ENCODE measurements at places on chromosomes 6 and 20.

DNA sequence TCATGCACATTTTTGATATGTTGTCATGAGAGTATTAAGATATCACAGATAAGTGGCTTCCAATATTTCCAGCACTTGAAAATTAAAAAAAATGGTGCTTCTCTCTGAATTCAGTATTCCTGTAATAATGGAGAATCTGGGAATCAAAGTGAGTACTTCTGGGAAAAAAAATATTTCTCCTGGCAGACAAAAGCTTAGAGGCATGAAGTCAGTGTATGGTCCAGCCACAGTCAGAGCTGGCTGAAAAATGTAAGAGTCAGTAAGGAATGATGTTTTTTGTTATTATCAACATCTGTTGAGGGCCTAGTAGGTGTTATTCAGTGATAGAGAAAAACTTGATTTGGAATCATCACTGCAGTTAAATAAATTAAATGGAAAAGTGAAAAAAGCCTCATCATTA lies 3.2 kb upstream of the RFPL4B start:
- no peak for DNase-seq

DNA sequence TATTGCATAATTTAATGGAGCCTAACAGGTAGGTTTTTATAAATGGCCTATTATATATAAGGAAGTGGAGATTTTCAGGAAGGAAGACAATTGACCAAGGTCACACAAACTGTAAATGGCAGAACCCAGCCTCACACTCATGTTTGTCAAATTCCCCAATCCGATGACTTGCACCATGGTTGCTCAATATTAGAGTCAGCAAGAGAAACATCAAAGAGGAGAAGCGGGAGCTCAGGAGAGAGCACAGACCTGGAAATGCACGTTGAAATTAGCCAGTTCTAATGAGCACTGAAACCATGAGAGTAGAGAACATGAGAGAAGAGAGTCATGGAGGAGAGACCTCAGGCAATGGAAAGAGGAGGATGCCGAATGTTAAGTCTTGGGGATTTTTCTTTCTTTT lies 13.5 kb upstream of the MLIP start:
- DNase-seq: no peak

DNA sequence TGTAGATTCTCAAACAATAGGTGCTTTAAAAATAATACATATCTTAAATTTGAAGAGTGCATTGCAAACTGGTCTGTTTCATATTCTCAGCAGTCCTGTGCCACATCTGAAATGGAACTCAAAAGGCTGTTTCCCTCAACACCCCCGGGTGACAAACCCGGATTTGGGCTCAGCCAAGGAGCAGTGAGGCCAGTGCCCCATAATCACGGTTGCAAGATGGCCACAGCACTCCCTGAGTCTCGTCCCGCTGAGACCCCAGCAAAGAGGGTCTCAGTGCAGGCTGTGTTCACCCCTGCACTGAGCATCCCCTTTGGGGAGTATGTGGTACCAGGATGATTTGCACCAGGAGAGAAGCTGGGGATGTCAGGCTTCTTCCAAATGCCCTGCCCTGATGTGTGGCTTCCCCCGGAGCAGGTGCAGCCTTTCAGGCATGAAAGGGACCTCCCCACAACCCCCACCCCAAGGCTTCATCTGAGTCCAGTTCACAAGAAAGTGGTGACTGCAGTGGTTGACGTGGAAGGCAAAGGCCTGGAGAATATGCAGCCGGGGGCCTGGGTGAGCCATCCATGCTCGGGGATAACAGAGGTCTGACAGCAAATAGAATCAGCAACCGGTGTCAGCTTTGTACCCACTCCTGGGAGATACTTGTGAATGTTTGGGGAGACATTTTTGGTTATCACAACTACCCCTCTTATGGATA lies 202.9 kb downstream of the SYNDIG1 start:
- no peak for DNase-seq

- peak; percentile 99 for DNase-seq
Observed at GRCh38 chr20:35741892-35742740, at the start of gene RBM39. Gene RBM39, minus strand, starts transcription at chr20:35742260. Its CDS starts 1,386 bp downstream, at chr20:35740874.

DNA sequence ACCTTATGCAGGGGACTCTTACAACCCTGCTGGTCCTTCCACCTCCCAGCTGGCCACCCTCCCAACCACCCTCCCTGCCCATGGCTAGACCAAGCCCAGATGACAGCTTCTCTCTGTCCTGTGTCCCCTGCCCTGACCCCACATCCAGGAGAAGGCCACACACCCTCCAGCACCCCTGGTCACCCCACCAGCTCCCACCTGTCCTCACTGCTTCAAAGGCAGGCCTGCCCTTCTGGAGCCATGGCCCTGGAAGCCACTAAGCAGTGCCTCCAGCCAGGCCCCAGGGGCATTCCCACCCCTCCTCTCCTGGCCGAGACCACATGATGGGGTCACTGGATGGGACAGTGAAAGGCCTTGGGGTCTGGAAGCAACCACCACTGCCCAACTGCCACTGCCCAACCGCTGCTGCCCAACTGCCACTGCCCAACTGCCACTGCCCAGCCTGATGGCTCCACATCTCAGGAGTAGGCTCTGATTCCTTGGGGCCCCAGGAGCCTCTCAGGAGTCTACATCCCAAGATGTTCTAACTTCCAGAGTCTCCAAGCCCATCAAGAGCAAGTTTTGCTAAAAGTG lies 30.5 kb downstream of the UBD start:
- DNase-seq: no peak

- no peak for DNase-seq
Observed at GRCh38 chr20:59084041-59084850, 41.7 kb upstream of the PRELID3B start.

DNA sequence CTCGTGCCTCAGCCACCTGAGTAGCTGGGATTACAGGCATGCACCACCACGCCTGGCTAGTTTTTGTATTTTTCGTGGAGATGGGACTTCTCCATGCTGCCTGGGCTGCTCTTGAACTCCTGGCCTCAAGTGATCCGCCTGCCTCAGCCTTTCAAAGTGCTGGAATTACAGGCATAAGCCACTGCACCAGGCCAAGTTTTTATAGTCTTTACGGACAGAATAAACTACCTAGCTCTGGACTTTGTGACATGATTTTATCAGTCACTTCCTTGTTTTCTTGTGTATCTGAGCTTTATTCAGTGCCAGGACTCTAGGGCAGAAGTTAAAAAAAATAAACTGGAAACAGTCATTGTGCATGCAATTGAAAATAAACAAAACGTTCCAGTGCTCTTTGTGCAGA lies 46.7 kb upstream of the RALGAPA2 start:
- DNase-seq: no peak

- no peak for DNase-seq
Observed at GRCh38 chr6:79232696-79233462, 1.6 kb downstream of the HMGN3 start.

GRCh38 chr6:132167929-132168892 lies 217.0 kb upstream of the CCN2 start:
- DNase-seq: no peak

GRCh38 chr6:128676456-128676855 lies 156.1 kb upstream of the PTPRK start:
- no peak for DNase-seq

GRCh38 chr20:39248171-39248861 lies 286.2 kb downstream of the DHX35 start:
- no peak for DNase-seq

DNA sequence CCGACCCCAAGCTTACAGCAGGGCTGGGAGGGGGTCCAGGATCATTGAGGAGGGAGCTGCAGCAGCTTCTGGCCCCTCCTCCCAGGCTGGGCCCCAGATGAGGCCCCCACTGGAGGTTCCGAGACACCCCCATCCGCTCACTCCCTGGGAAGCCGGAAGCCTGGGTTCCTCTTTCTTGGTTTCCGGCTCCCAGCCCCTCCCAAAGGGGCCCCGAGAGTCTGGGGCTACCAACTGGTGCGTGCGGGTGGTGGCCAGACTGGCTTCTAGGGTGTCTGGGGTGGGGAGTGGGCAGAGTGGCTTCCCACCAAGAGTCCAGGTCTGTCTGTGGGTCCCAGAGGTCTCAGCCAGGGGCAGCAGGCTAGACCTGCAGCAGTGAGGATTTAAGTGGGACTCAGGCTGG lies 2.2 kb downstream of the RGS19 start:
- peak; percentile 66 for DNase-seq

GRCh38 chr6:41713159-41713649 lies 22.2 kb downstream of the TFEB start:
- no peak for DNase-seq

DNA sequence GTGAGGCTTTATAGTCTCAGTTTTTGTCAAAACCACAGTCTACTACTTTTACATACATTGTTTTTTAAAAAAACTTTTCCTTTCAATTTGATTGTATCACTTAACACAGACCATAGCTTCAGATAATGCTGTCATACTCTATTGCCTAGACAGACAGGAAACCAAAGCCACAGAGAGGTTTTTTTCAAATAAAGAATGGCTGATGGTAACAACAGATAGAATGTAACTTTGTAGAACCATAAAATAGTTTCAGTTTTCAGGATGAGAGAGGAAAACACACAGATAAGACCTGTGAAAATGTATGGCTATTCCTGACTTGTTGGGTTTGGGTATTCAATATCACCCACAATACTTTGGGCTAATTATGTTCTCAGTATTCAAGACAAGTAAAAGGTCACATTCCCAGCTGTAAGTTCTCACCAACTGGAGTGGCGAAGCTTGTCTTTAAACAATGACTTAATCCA lies 94.0 kb downstream of the ADGRG6 start:
- no peak for DNase-seq

DNA sequence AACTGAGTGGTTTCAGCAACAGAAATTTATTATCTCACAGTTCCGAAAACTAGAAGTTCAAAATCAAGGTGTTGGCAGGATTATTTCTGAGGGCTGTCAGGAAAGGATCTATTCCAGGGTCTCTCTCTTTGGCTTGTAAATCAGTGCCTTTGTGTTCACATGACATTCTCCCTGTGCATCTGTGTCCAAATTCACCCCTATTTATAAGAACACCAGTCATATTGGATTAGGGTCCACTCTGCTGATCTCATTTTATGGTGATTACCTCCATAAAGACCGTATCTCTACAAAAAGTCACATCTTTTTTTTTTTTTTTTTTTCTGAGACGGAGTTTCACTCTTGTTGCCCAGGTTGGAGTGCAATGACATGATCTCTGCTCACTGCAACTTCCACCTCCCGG lies 68.6 kb upstream of the MARCKS start:
- no peak for DNase-seq

DNA sequence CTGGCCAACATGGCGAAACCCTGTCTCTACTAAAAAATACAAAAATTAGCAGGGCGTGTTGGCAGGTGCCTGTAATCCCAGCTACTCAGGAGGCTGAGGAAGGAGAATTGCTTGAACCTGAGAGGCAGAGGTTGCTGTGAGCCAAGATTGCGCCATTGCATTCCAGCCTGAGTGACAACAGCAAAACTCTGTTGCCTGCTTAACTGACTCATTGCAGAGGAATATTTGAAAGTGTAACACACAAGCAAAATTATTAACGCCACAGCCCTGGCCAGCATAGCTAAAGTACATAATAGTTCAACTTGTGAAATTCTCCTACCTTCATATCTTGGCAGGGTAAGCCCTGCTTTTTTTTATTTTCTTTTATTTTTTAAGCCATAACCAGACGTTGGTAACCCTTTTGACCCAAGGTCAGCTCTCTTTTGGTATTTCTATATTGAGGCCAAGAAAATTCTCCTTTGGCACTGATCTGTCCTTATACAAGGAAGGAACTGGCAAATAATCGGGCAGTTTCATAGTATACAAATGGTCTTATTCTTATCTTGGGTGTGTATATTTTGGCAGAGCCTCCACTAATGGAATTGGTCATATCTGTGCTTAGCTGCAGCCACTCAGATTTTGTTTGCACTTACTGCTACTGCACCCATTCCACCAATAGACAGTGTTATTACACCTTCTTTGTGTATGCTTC lies 4.0 kb upstream of the ADGRF5 start:
- DNase-seq: no peak

GRCh38 chr6:82902290-82902689 lies 163.4 kb downstream of the UBE3D start:
- DNase-seq: no peak

GRCh38 chr20:35653893-35654292 lies 10.8 kb downstream of the CPNE1 start:
- DNase-seq: no peak

GRCh38 chr6:114419175-114419574 lies 76.4 kb upstream of the HS3ST5 start:
- DNase-seq: no peak

- DNase-seq: no peak
Observed at GRCh38 chr6:25628471-25629197, 23.4 kb upstream of the SCGN start.

GRCh38 chr6:11224252-11224965 lies 8.1 kb downstream of the NEDD9 start:
- peak; percentile 61 for DNase-seq

GRCh38 chr20:23652371-23652770 lies 14.6 kb upstream of the CST3 start:
- no peak for DNase-seq

GRCh38 chr20:49216991-49217578 lies 2.1 kb upstream of the DDX27 start:
- peak; percentile 100 for DNase-seq

GRCh38 chr6:15305496-15305895 lies 59.6 kb downstream of the JARID2 start:
- DNase-seq: no peak

DNA sequence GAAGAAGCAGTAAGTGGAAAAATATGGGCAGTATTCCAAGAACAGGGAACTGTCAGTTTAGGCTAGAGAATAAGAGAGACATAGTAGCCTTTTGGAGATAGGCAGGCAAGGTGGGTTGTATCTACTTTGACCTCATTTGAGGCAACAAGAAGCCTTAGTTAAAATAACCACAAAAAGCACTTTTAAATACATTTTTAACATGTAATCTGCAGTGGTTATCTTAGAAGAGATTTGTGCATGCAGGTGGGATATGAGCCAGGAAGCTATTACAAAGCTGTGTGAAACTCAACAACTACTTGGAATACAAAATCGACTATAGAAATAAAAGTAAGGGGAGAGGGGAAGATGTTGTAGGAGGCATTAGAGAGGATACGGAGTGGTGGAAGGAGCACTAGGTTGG lies 143.7 kb upstream of the MCHR2 start:
- DNase-seq: no peak

DNA sequence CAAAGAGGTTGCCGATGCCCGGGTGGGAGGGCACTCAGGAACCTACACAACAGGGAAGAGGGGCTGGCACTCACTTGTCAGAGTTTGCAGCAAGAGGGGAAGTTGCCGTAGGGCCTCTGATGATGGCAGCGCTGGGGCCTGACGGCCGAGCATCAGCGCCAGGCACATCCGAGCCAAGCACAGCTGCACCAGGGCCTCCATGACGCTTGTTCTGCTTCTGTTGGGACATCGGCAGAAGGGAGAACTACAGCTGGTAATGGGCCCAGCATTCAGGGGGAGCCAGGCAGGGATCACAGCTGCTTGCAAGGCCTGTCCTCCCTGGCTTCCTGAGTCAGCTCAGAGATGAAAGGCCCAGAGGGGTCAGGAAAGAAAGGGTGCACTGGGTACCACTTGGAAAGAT lies 367.7 kb downstream of the CDH4 start:
- no peak for DNase-seq

GRCh38 chr6:10460096-10460495 lies 45.2 kb upstream of the TFAP2A start:
- no peak for DNase-seq

Measured in stimulated activated CD8-positive, alpha-beta memory T cell treated with anti-CD3 and anti-CD28 coated beads, Interleukin-4, amount 100 ng/mL, for 48 hours (primary cell).